ENCODE measurements at places on chromosomes 12 and 14.

DNA sequence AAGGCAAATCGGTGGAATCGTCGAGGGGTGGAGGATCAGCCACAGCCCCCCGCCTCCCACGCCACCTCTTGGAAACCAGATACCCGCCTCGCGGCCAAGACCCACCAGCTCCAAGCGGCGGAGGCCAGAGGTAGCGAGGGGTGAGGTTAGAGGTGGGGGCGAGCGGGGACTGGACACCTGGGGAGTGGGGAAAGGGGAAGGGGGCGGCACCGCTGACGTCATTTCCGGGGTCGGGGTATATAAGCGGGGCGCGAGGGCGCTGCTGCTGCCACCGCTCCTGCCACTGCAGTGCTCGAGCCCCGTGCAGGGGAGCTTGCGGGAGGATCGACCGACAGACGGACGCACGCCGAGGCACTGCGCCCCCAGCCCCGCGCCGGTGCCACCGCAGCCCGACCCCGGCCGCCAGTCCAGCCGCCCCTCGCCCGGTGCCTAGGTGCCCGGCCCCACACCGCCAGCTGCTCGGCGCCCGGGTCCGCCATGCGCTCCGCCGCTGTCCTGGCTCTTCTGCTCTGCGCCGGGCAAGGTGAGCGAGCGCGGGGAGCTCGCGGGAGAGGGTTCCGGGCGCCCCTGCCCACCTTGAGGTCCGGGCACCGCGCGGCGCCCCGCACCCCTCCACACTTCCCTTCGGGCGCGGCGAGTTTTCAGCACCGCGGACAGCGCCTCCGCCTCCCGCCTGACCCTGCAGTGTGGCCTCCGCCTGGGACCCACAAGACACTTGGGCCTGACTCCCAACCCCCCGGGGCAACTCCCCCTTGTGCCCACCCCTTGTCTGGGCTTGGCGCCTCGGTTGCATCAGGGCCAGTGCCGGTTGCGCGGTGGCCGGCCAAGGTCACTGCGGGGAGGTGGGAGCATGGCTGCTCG, at the start of gene CHGA:
CHGA (plus strand) TSS at position 268 of the 861 bp plus-strand sequence; CDS start at position 478, 210 bp downstream.
- no peak within 1 kb of the TSS for H3K27ac ChIP-seq
- no peaks in the 10 kb centered on the region for H3K36me3 ChIP-seq
- H3K4me1 ChIP-seq = no peaks in the 10 kb centered on the region
- H3K4me3 ChIP-seq = peak within 1 kb of the TSS; percentile 78

GRCh38 chr12:17528394-17528793, 561.6 kb downstream of the RERGL start:
- H3K4me1 ChIP-seq = no peaks in the 10 kb centered on the region
- no peak overlapping the region for H3K4me3 ChIP-seq
- H3K27me3 ChIP-seq = no peaks in the 10 kb centered on the region
- DNase-seq = peak; percentile 36

GRCh38 chr12:9049520-9050133, 60.3 kb downstream of the KLRG1 start:
- H3K27ac ChIP-seq = no peak overlapping the region
- DNase-seq = peak; percentile 52
- no peaks in the 10 kb centered on the region for H3K27me3 ChIP-seq
- no peaks in the 10 kb centered on the region for H3K36me3 ChIP-seq
- H3K4me3 ChIP-seq = no peak overlapping the region
- H3K4me1 ChIP-seq = no peaks in the 10 kb centered on the region

- peak; percentile 9 for DNase-seq
- peaks cover 79% of the 10 kb centered on the region for H3K27me3 ChIP-seq
- H3K4me3 ChIP-seq = peak overlapping the region; percentile 73
- H3K36me3 ChIP-seq = no peaks in the 10 kb centered on the region
- peaks cover 5% of the 10 kb centered on the region for H3K4me1 ChIP-seq
Observed at GRCh38 chr12:45051572-45052125, 750 bp upstream of the DBX2 start.

GRCh38 chr12:71671311-71671710, 7.2 kb downstream of the THAP2 start:
- no peaks in the 10 kb centered on the region for H3K36me3 ChIP-seq
- H3K27ac ChIP-seq = no peak overlapping the region
- no peak overlapping the region for H3K4me3 ChIP-seq
- DNase-seq = no peak
- peaks cover 8% of the 10 kb centered on the region for H3K4me1 ChIP-seq

DNA sequence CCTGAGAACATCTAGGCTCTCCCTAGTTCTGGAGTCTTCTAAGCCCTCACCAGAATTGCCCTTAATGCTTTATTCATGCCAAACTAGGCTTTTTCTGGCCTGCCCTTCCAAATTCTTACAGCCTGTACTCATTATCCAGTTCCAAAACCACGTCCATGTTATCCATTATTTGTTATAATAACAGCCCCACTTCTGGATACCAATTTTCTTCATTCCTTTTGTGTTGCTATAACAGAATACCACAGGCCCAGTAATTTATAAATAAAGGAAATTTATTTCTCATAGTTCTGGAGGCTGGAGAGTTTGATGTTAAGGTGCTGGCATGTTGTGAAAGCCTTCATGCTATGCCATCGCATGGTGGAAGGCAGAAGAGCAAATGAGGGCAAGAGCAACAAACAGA, 68.0 kb upstream of the AMIGO2 start:
- H3K36me3 ChIP-seq = no peaks in the 10 kb centered on the region
- H3K4me3 ChIP-seq = no peak overlapping the region
- no peaks in the 10 kb centered on the region for H3K27me3 ChIP-seq
- no peak overlapping the region for H3K27ac ChIP-seq

GRCh38 chr12:113416091-113416754, 6.0 kb upstream of the SDSL start:
- H3K27me3 ChIP-seq = no peaks in the 10 kb centered on the region
- no peaks in the 10 kb centered on the region for H3K36me3 ChIP-seq
- no peaks in the 10 kb centered on the region for H3K4me1 ChIP-seq
- no peak overlapping the region for H3K4me3 ChIP-seq
- H3K27ac ChIP-seq = no peak overlapping the region

DNA sequence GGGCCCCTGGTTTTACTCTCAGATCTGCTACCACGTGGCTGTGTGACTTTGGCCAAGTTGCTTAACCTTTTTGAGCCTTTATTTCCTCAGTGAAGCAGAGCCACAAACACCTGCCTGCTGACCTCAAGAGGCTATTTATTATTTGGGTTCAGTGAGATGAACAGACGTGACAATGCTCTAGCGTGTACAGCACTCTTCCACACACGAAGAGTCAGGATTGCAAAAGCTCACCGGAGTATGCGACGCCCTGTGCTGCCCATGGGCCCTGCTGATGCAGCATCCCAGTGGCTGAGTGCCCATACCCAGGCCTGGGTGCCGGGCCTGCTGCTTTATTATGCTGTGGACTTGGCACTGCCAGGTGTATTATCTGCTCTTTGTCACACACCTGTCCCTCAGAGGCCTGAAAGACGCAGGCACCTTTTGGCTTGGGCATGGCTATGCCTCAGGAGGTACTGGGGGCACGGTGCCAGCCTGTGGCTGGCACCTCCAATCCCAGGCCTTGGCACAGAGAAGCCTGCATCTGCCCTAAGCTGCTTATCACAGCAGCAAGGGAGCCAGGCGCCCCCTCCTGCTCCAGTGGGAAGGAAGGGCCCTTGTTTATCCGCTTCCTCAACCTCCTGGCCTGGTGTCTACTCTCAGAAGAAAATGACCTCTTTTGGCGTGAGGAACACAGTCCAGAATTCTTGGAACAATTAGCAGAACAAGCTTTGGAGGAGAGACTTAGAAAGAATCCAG, 22.3 kb upstream of the TC2N start:
- H3K27ac ChIP-seq = no peak overlapping the region
- H3K4me1 ChIP-seq = peaks cover 10% of the 10 kb centered on the region
- no peak for DNase-seq
- H3K27me3 ChIP-seq = peaks cover 4% of the 10 kb centered on the region
- no peaks in the 10 kb centered on the region for H3K36me3 ChIP-seq

- no peaks in the 10 kb centered on the region for H3K36me3 ChIP-seq
- DNase-seq = no peak
- H3K4me1 ChIP-seq = no peaks in the 10 kb centered on the region
- H3K27me3 ChIP-seq = no peaks in the 10 kb centered on the region
Observed at GRCh38 chr14:104264495-104265265, 126.3 kb downstream of the KIF26A start.

DNA sequence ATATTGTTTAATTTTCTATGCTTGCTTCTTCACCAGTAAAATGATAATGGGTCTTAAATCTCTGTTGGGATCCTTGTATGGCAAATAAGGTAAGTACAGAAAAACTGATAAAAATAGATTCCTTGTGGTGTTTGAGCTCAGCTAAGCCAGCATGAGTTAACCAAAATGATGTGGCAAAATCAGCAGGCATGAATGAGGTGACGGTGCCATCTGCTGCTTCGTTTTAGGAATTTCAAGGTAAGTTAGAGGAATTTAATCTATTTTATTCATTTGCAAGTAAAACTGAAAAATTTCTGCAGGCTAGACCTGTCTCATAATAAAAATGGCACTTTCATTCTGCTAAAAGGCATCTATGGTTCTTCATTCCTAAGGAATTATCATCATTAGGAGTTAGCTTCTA, 10.0 kb upstream of the CLEC7A start:
- no peak overlapping the region for H3K4me3 ChIP-seq
- H3K4me1 ChIP-seq = no peaks in the 10 kb centered on the region
- no peaks in the 10 kb centered on the region for H3K27me3 ChIP-seq

GRCh38 chr14:97283005-97283403, 485.8 kb downstream of the VRK1 start:
- H3K36me3 ChIP-seq = no peaks in the 10 kb centered on the region
- DNase-seq = no peak
- H3K27ac ChIP-seq = no peak overlapping the region
- H3K4me1 ChIP-seq = peaks cover 2% of the 10 kb centered on the region
- H3K27me3 ChIP-seq = no peaks in the 10 kb centered on the region

GRCh38 chr14:89125216-89125615, 291.8 kb downstream of the FOXN3 start:
- no peaks in the 10 kb centered on the region for H3K36me3 ChIP-seq
- H3K27me3 ChIP-seq = no peaks in the 10 kb centered on the region
- no peak overlapping the region for H3K27ac ChIP-seq
- H3K4me3 ChIP-seq = no peak overlapping the region
- H3K4me1 ChIP-seq = peaks cover 13% of the 10 kb centered on the region

DNA sequence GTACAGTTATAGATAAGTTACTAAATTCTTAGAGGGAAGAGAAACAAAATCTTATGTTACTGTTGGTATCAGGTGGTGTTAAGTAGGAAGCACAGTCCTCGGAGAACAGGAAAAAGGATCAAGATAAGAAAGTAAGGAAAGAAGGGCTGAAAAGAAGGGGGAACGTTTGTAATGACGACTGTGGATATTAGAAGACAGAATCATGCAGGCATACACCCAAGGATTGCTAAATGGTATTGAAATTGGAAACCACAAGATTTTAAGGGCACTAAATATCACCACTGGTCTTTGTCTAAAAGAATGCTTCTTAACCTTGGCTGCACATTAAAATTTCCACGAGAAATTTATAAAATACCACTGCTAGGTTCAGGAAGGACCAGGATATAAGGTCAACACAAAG, 34.1 kb upstream of the ERGIC2 start:
- no peak overlapping the region for H3K4me3 ChIP-seq
- no peak overlapping the region for H3K27ac ChIP-seq
- H3K36me3 ChIP-seq = no peaks in the 10 kb centered on the region
- no peaks in the 10 kb centered on the region for H3K27me3 ChIP-seq
- no peaks in the 10 kb centered on the region for H3K4me1 ChIP-seq

GRCh38 chr14:55399852-55400251, 11.8 kb downstream of the ATG14 start:
- DNase-seq = no peak
- H3K36me3 ChIP-seq = no peaks in the 10 kb centered on the region
- no peaks in the 10 kb centered on the region for H3K4me1 ChIP-seq

DNA sequence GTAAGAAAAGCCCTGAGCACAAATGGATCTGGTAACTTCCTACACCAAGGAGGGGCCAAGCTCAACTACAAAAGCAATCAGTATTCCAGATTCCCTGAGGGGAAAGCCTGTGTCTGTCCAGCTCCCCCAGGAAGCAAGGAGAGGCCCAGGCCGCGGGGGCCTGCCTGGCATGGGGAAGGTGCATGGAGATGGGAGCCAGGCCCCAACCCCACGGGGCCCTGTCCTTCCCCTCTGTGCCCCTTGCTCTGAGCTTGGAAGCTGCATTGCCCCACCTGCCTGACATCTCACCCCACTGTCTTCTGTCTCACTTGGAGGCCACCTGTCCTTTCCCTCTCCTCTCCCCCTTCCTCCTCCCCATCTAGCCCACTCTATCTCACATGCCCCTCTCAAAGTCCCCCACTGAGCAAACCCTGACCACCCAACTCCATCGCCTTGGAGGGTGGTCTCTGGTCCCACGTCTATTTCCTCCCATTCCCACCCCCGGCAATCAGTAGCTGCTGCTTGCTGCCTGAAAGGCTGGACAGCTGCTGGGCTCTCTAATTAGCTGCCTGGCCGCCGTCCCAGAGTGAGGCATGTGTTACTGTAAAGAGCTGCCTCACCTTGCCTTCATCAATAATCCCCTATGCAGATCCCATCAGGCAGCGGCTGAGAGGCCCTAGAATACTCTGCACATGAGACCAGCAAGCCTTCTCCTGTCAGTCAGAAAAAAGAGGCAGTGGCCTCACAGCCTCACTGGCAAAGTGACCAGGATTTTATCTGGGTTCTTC, 3.4 kb upstream of the TMEM229B start:
- no peaks in the 10 kb centered on the region for H3K36me3 ChIP-seq
- H3K27me3 ChIP-seq = no peaks in the 10 kb centered on the region
- peak; percentile 62 for DNase-seq
- peaks cover 12% of the 10 kb centered on the region for H3K4me1 ChIP-seq
- no peak overlapping the region for H3K27ac ChIP-seq

DNA sequence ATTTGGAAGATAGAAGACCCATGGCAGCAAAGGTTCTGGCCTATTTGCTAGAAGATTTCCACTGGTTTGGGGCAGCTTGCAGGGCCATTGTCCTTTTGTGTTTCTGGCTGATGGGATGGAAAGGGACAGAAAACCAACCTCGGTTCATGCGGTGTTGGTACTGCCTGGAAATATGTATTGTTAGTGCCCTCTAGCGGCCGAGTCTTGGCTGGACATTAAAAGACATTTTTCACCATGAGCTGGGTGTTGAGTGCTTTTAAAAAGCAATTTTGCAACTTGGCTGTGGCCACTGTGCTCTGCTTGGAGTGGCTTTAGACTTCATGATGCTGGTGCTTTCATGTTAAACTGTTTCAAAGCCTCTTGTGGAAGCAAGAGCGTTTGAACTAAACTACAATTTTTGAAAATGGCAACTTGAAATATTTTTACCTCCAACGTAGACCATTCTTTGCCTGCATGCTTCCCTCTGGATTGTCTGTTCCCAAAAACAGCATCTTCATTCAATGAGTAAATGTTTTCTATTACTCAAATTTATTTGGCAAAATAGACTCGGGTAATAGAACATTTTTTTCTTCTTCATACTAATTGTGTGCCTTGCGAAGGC, 102.7 kb upstream of the TBX5 start:
- peaks cover 3% of the 10 kb centered on the region for H3K4me1 ChIP-seq
- no peak overlapping the region for H3K27ac ChIP-seq
- DNase-seq = peak; percentile 88
- H3K36me3 ChIP-seq = no peaks in the 10 kb centered on the region
- H3K4me3 ChIP-seq = no peak overlapping the region
- H3K27me3 ChIP-seq = peaks cover 52% of the 10 kb centered on the region

GRCh38 chr12:6463216-6463615, 7.3 kb downstream of the VAMP1 start:
- H3K4me1 ChIP-seq = no peaks in the 10 kb centered on the region
- no peak overlapping the region for H3K4me3 ChIP-seq
- DNase-seq = no peak
- no peaks in the 10 kb centered on the region for H3K27me3 ChIP-seq

- no peak overlapping the region for H3K27ac ChIP-seq
- no peaks in the 10 kb centered on the region for H3K4me1 ChIP-seq
- H3K27me3 ChIP-seq = no peaks in the 10 kb centered on the region
- DNase-seq = peak; percentile 72
- H3K4me3 ChIP-seq = no peak overlapping the region
- H3K36me3 ChIP-seq = no peaks in the 10 kb centered on the region
Observed at GRCh38 chr12:8860165-8860961, 37.9 kb downstream of the A2ML1 start.

Measured in neural progenitor cell (in vitro differentiated cells).